ENCODE measurements at places on chromosomes 12 and 14.

DNA sequence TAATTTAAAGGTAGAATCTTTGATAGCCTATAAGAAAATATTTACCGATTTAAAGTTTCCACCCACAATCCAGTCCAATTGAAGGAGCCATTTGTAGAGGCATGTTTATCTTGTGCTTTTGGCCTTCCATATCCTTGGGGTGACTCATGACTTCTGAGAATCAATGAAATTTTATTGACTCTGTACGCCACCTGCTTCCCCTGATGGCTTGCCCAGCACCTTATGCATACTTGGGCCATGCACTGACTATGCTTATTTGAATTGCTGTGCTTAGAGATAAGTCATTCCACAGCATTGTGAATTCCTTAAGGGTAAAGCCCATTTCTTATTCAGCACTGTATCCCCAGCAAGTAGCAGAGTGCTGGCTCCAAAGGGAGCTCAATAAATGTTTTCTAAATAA is 954.8 kb upstream of the SEL1L start:
- no peak for DNase-seq

DNA sequence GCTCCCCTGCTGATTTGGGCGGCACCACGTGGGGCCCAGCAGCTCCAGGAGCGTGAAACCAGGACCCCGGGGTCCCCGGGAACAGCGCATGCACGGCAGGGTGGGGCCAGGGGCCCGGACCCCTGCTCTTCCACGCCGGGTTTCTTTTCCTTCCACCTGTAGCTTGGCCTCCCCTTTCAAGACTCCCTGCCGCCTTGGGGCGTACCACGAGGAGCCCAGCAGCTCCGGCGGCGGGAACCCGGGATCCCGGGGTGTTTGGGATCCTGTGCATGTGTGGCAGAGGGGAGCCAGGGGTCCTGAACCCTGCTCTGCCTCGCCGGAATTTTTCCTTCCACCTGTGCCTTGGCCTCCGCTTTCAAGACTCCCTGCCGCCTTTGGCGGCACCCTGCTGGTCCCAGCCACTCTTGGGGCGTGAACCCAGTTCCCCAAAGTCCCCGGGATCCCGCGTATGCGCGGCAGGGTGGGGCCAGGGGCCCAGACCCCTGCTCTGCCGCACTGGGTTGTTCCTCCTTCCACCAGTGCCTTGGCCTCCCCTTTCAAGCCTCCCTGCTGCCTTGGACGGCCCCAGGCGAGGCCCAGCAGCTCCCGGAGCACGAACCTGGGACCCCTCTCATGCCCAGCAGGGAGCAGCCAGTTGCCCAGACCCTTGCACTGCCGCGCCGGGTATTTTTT is 322.7 kb downstream of the ALG10 start:
- DNase-seq = no peak

DNA sequence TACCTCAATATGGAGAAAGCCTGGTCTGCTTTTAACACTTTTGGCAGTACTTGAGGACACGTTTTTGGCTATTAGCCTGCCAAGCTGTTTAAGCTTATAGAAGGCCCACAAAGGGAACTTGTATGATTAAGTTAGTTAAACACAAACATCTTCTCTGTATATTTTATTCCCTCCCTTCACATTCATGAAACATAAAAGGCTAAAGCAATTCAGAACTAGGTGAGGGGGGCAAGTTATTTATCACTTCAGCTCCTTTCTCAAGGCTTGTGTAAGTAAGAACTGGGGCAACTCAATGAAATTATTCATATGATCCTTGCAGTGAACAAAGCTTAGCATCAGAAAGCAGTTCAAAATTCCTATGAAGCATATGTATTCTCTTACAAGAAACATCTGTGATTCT is 7.5 kb downstream of the PRICKLE1 start:
- DNase-seq = no peak

DNA sequence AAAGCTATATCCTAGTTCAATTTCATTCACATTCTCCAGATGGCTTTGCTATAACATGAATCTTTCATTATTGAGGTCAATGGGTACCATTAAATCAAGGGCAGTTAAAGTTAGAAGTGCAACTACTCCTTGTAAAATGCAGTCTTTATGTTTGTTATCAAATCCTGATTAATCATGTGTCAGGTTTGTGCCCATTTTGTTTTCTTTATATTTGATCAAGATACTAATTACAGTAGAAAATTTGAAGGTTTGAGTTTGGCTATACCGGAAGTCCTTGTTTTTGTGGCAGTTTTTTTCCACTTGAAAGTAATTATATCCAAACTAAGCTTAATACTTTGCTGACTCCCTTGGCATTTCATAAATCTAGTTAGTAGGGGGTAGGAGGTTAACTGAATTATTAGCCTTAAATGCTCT is 513.0 kb downstream of the DIO2 start:
- no peak for DNase-seq

- DNase-seq = no peak
These were observed 38.8 kb downstream of the CACNA2D4 start for GRCh38 chr12:1879633-1880032.

DNA sequence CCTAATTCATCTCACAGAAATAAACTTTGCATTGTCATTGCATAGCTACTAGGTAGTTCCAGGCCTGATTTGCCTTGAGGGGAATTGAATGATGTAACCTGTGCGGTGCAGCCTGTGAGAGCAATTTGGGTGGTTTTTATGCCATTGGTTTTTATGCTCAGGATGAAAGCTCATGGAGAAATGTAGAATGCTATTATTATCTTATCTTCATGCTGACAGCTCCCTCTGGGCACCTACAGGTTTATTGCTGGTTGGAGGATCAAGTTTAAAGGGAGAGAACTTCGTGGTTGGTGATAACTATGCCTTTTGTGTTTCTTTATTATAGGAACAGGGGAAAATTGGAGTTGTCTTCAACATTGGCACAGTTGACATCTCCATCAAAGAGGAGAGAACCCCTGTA is 547.9 kb downstream of the DIO2 start:
- no peak for DNase-seq

GRCh38 chr12:30985814-30986452 is 59.4 kb downstream of the TSPAN11 start:
- peak; percentile 60 for DNase-seq

DNA sequence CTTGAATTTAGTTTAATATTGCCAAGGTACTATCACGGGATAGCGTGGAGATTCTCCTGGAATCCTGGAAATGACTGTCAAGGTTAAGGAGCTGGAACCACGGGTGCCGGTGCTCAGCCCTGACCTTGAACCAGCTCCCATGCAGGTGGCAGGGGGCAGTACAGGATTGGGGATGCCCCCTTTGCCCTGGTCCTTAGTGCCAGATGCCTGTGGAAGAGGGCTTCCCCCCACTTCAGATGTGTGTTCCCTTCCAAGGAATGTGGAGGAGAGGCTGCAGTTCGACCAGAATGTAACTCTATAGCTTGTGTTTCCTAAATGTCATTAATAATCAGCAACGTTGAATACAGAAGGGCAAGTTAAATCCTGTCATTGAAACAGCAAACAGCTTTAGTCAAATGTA is 258.9 kb downstream of the VRK1 start:
- no peak for DNase-seq

- no peak for DNase-seq
These were observed 359.8 kb downstream of the APAF1 start for GRCh38 chr12:99004799-99005466.

GRCh38 chr14:74176400-74176793 is 62.9 kb upstream of the VSX2 start:
- DNase-seq = peak; percentile 6

- DNase-seq = no peak
These were observed 359.4 kb downstream of the TMEM121 start for GRCh38 chr14:105885561-105886320.

DNA sequence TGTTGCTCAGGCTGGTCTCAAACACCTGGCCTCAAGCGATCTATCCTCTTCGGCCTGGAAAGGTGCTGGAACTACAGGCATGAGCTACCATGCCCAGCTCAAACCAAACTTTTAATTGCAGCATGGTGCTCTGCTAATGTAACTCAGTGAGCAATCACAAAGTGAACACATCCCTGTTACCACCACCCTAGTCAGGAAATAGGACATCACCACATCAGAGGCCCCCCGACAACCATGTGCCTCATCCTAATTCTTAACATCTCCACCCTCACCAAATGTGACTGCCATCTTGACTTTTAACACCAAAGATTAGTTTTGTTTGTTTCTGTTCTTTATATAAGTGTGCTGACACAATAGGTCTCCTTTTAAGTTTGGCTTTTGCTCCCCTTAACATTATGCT is 22.8 kb upstream of the SDR39U1 start:
- DNase-seq = no peak

GRCh38 chr14:29822430-29822709 is 105.3 kb downstream of the PRKD1 start:
- no peak for DNase-seq

GRCh38 chr12:106893451-106893850 is 62.3 kb upstream of the TMEM263 start:
- DNase-seq = no peak

DNA sequence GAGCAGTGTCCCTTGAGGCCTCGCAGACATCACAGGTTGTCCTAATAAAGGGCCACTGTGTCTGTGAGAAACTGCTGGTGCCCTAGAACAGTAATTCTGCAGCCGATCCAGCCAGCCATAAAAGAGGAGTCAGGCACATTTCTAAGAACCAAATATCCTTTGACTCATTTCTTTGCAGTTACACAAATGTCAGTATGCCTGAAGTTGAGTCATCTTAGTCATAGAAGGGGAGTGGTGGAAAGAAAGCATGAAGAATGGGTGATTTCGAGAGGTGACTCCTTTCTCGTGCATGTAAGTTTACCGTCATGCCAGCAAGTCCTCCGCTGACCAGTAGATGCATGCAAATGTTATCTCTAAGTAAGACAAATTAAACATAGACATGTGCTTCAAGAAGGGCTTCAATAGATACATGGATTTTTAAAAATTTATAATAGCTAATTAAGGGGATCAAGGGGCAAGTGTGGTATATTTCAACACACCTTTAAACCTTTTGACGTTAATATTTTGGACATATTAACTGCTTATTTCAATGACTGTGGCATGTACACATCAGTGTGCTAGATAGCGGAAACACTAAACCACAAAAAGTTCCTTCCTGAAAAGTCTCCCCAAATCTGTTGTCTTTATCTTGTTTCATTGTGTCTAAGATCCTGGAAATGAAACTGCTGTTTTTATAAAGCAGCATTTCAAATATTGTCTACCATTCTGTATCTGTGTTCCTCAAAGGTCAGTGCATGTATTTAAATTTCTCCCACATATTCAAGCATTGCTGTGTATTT is 497.4 kb downstream of the NPAS3 start:
- peak; percentile 84 for DNase-seq

- DNase-seq = no peak
These were observed 176.8 kb downstream of the GXYLT1 start for GRCh38 chr12:41967668-41968500.

GRCh38 chr12:28998662-28999120 is 150.4 kb upstream of the FAR2 start:
- DNase-seq = peak; percentile 61

GRCh38 chr14:102819176-102819628 is 42.0 kb downstream of the TRAF3 start:
- no peak for DNase-seq

GRCh38 chr14:22380571-22381407 is 208.2 kb downstream of the DAD1 start:
- DNase-seq = no peak

DNA sequence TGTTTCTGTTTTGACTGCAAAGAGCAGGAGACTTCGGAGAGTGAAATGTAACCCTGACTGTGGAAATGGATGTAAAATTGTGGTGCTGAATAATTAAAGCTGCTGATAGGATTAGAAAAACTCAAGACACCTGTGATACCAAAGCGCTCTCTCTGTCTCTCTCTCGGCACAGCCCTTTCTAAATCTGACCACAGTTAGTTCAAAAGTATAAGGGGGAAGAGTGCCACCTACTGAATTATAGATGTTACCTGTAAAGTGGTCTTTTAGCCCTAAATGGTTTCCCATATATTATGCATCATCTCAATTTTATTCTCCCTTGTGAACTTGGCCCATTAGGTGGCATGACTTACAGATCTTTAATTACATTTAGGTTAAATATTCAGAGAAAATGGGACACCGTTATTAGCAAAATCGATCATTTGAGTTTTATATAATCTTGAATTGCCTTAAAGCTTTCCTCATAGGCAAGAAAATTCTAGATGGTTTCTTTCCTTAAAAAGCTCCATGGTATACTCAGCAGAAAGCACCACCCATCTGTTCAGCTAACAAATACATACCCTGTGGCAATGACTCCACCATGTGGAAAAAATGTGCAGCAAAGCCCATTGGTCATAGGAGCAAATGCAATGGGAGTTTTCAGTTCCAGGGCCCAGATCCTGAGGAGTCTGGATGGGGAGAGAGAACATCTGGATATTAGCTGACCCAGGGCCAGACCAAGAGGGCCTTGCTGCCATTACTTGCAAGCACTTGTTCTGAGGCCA is 18.1 kb downstream of the RFC5 start:
- peak; percentile 60 for DNase-seq

DNA sequence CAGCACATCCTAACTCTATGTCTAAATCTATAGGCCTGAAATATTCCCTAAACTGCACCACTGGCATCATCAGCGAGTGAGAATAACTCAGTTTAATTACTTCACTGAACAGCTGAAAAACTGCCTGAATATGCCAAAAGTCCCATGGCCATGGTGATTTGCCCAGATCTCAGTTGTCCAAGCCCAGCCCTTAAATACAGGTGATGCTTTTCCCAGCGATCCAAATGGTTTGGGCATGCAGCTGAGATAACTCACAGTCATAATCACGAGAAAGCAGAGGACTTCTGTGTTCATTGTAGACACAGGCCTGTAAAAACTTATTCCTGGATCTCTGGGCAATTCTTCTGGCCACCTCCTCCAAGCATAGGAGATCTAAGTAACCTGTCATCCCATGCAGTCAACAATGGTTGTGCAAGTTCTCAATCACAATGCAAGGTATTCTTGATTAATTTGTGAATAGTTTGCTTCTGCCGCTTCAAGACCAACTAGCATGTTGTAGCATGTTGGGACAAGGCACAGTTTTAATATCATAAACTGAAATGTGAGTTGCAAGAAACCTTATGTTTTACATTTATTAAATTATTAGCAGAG is 40.5 kb downstream of the DUSP6 start:
- no peak for DNase-seq

DNA sequence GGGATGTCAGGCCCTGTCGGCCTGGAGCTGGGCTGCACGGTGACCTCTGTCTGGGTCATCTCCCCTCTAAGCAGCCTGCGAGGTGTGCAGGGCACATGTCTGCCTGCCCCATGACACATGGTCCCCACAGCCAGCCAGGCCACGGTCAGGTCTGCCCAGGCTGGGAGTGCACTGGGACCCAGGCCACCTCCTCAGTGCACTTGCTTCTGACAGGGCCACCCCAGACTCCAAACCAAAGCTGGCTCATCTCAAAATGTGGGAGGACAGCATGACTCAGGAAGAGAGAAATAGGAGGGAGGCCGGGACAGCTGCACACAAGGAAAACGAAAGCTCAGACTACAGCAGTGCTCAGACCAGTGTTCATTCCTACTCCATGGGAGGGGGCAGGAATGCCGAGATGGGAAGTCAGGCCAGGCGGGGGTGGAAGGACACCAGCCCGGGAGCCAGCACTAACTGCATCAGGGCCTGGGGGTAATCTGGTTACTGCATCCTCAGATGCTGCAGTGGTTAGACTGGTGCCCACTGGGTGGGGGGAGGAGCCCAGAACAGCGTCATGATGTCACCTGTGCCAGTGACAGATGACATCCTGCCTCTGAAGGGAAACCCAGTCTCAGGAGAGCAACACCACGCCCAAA is 4.0 kb downstream of the P2RX2 start:
- DNase-seq = peak; percentile 88

- no peak for DNase-seq
These were observed 60.3 kb downstream of the GARIN6 start for GRCh38 chr12:99707883-99708282.

- no peak for DNase-seq
These were observed 229.4 kb downstream of the BCL11B start for GRCh38 chr14:99042381-99043266.

GRCh38 chr14:72790887-72791566 is 102.9 kb downstream of the DPF3 start:
- DNase-seq = no peak

All from fibroblast of pulmonary artery (primary cell).